Spleen (tissue), 13 donors: ENCODE measurements at places on chromosomes 7 and 10.

GRCh38 chr10:110989016-110989415 lies 69.6 kb downstream of the SHOC2 start:
- DNase-seq = no peak

- DNase-seq = no peak
Observed at GRCh38 chr10:71623098-71623985, 96.2 kb downstream of the C10orf105 start.

- no peak for DNase-seq
Observed at GRCh38 chr10:76403912-76404311, 972.5 kb downstream of the LRMDA start.

- DNase-seq = peak; percentile 36
Observed at GRCh38 chr10:100656454-100656853, 88.9 kb upstream of the PAX2 start.

GRCh38 chr10:101781984-101782810 lies 1.0 kb downstream of the NPM3 start:
- peak; percentile 62 for DNase-seq

DNA sequence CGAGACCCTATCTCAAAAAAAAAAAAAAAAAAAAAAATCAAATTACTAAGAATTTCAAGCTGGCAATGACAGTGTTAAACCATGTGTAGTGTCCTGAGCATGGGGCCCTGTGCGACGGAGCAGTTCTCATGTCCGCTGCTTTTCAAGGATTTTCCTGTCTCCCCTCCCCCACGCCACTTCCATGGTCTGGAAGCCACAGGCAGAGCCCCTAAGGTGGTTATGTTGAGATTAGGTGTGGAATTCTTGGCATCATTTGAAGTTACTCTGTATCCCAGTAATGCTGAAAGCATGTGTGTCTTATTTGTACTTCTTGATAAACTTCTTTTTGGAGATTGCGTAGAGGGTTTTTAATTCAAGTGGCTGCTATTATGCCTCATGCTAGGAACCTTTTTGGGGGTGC lies 65.2 kb downstream of the PFKFB3 start:
- no peak for DNase-seq

DNA sequence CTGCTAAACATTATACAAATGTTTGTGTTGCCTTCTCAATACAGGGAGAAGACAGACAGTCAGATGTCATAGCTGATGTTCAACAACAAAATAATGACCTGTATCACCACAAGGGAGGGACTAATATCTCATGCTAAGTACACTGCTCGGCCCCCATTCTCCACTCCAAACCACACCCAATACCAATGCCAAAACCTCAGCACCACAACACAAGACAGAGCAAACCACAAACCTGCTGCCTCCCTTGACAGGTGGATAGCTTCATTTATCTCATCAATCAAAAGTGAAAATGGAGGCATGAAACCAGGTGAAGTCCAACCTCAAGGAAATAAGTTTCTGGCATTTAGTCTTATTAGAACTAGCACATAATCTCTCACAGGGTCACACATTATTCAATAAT lies 109.5 kb downstream of the PARD3 start:
- no peak for DNase-seq

- no peak for DNase-seq
Observed at GRCh38 chr7:140060788-140061606, 1.8 kb downstream of the PARP12 start.

- DNase-seq = no peak
Observed at GRCh38 chr10:113549856-113550255, 3.0 kb upstream of the HABP2 start.

DNA sequence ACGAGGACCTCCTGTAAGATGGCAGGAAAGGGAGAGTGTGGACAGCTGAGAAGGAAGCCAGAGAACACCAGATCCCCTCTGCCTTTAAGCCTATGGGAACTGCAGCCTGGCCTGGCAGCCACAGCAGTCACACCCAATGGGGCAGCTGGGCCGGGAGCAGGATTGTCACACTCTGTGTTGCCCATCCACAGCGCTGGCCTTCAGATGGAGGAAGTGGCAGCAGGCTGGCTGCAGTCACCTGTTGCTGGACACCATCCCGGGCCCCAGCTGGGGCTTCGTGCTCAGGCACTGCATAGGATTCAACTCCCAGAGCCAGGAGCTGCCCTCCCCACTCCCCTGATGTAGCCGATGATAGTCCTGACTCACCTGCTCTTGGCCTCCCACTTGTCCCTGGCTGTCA lies 114.4 kb downstream of the COL13A1 start:
- no peak for DNase-seq

- DNase-seq = no peak
Observed at GRCh38 chr10:83921984-83922860, 217.1 kb upstream of the GHITM start.

DNA sequence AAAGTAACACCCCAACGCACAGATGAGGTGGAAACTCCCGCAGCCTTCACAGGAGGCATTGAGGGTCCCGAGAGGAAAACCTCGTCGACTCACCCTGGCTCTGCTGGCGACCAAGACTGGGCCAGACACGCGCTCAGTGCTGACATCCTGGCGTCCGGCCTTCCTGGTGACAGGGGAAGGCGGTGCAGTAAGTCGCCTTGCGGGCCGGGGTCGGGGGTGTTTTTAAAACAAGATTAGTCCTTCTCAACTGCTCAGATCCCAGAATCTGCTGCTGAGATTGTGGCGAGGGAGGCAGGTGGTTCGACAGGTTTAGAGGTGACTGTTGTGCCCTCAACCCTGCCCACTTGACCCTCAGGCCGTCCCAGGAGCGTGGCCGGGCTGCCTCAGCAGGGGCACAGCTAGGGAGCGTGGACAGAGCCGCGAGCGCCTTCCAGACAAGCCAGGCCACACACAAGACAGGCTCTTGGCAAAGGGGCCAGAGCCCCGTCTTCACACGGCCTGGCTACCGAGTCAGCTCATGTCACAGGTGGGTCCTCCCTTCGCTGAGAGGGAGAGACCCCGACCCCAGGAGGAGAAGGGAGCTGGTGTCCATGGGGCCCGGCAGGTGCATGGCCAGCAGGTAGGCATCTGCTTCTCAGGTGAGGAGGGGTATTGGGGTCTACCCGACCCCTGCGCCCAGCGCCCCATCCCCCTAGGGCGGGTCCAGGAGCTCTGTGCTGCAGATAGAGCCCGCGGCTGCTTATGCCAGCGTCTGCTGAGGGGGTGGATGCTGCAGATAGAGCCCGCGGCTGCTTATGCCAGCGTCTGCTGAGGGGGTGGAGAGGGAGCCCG lies 81.6 kb downstream of the DNAJB6 start:
- DNase-seq = peak; percentile 74

DNA sequence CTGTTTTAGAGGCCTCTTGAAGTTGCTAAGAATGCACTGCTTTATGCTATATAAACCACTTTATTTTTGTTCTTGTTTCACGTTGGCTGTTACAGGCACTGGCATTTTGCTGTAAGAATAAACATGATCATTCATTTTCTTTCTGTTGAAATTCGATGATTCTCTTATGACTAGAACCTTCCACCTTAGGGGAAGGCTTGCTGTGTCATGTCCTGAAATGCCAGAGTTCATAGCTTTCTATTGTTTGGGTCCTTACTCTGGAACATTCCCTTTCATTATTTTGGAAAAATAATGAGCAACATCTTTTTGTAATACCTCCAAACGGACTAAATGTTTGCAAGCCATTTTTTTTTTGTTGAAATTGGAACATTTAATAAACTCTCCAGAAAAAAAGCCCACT lies 495.1 kb upstream of the POT1 start:
- no peak for DNase-seq

DNA sequence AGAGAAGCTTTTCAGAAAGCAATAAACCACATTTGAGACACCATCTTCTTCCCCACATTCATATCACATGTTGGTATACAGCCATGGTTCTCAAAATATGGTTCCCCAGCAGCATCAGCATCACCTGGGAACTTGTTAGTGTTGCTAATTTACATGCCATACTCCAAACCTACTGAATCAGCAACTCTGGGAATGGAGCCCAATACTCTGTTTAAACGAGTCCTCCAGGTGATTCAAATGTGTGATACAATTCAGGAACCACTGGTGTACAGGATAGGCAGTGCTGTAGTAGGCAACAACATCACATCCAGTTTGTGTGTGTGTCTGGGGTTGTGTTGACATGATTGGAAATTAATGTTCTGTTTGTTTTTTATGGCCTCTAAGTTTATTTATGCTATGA lies 47.7 kb downstream of the ZNF277 start:
- DNase-seq = no peak

DNA sequence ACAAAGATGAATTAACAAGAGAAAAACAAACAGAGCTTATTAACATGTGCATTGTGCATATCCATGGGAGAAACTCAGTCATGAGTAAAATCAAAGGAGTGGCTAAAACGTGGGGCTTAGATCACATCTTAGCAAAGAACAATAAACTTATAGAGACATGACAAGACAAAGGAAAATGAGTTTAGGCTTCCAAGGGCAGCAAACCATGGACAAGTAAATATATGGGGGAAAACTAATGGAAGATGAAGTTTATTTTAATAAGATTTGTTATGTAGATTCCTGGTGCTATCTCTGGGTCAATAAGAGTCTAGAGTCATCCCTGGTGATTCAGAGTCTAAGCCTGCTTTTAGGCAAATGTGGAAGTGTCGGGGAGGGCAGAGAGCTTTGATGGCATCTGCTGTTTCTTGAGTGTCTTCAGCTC lies 87.2 kb upstream of the PLPP4 start:
- DNase-seq = no peak

GRCh38 chr7:26858735-26859134 lies 5.7 kb downstream of the SKAP2 start:
- DNase-seq = no peak

DNA sequence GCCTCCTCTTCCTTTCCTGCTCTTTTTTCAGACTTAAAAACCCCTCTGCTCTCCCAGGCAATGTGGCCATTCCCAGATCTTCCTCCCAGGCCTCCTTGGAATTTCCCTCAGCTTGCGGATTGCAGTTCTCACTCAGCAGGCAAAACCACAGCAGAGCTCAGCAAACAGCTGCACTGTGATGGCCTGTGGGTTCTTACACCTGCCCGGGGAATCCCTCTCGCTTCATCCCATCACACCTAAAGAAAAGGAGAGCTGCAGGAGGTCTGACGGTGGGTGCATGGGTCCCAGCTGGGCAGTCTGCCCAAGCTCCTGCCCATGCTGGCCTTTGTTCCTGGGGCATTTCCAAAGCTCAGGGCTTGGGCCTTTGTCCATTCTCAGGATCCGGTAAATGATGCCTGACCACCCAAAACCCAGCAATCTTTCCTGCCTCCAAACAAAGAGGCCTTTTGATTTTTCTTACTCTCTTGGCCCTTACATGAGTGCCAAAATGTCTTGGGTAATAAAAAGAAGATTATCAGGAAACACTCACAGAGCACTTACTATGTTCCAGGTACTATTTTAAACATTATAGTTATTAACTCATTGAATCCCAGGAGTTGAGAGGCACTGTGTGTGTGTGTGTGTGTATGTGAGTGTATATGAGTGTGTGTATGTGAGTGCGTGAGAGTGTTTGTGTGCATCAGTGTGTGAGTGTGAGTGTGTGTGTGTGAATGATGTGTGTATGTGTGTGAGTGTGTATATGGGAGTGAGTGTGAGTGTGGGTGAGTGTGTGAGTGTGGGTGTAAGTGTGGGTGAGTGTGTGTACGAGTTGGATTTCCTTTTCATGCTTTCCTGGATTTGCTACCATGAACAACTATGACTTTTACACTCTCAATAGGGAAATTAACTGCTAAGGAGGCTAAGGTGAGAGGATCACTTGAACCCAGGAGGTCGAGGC lies 64.5 kb upstream of the PODXL start:
- DNase-seq = no peak

DNA sequence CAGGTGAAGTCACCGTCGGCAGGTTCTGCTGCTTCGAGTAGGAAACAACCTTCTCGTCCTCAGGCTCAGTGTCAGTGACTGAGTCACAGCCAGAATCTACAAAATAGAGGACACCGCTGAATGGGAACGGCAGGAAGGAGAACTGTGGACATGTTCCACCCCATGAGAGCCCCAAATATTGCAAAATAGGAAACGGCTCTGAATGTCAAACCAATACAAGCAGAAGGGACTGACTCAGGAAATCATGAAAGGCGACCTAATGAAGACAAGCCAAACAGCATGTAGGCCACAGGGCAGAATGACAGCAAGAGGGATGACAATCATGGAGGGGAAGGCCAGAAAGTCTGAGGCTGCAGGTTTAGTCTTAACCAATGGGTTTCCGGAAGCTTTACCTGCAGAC lies 63.5 kb downstream of the PIK3AP1 start:
- DNase-seq = no peak

DNA sequence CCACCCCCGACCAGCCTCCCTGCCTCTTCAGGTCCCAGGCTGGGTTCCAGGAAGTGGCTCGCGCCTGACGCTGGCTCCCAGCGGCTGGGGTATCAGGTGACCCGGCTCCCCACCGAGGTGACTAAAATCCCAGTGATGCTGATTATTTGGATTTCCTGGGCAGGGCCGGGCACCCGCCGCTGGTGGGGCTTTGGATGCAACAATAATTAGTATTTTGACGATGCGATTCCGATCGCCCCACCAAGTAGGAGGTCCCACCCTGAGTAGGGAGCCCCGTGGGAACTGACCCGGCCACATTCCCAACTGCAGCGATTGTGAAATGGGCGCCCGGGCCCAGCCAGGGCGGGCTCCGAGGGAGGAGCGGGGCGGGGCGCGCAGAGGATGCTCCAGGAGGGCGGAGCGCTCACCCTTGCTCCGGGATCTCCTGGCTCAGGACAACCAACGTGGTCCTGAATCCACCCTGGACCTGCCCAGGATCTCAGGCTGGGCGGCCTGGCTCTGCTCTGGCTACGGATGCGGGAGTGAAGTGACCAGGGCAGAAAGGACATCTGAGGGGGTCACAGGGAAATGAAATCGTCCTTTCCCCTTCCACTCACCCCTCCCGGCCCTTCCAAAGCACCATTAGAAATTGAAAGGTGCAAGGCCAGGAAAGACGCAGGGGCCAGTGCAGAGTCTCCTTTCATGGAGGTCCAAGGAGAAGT lies 32.6 kb downstream of the DUSP5 start:
- DNase-seq = peak; percentile 76

DNA sequence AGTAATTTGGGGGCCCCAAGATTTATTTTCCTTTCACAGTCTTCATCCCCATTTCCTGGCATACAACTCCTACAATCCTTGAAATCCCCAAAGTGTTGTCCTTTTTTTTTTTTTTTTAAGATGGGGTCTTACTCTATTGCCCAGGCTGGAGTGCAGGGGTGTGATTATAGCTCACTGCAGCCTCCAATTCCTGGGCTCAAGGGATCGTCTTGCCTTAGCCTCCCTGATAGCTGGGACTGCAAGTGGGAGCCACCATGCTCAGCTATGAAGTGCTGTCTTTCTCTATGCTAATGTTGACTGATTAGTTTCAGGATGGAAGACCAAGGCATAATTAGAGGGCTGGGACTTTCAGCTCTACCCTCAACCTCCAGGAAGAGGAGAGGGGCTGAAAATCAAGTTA lies 41.9 kb upstream of the KAT6B start:
- no peak for DNase-seq

- peak; percentile 60 for DNase-seq
Observed at GRCh38 chr7:387132-388022, 97.4 kb downstream of the FOXL3 start.

GRCh38 chr7:148906707-148907498 lies 22.8 kb upstream of the EZH2 start:
- no peak for DNase-seq

DNA sequence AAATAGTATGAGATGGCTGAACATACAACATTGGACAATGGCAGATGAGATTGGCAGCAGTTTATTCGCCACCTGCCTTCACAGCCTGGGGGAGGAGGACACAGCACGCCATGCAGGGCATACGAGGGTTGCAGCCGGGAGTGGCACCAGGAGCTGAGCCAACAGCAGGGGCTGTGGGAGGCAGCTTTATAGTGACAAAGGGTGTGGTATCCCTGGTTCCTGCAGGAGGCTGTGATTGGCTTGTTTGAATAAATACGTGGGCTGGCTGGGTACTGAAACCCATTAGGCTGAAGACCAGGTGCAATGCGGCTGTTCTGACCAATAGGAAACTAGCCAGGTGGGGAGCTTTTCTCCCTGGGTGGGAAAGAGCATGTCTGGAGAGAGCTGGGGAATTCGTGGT lies 68.9 kb upstream of the LEP start:
- no peak for DNase-seq
